ENCODE measurements at places on chromosomes 1 and 21. TPM values are rescaled to one million over a fixed set of nuclear protein-coding genes. Genes with fewer than 3 reads are reported as not detected.

DNA sequence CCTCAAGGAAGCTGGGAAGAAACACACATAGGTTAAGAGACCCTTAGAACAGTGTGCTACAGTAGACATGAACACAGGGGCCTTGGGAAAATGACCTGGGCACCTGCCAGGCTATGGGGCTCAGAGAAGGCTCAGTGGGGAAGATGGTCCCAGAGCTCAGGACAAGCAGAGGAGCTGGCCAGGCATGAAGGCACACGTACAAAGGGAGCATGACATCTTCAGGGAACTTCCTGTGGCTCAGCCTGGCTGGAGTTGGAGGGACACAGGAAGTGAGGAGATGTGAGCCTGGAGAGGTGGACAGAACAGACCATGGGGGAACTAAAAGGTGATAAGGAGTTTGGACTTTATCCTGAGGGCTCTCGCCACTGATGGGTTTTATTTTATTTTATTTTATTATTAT is 3.8 kb upstream of the SLC50A1 start:
- no peak overlapping the region for H3K4me3 ChIP-seq
- H3K27me3 ChIP-seq = peaks cover 21% of the 10 kb centered on the region
- peaks cover 3% of the 10 kb centered on the region for H3K36me3 ChIP-seq
- H3K4me1 ChIP-seq = peaks cover 48% of the 10 kb centered on the region
- peak overlapping the region; percentile 25 for H3K27ac ChIP-seq

DNA sequence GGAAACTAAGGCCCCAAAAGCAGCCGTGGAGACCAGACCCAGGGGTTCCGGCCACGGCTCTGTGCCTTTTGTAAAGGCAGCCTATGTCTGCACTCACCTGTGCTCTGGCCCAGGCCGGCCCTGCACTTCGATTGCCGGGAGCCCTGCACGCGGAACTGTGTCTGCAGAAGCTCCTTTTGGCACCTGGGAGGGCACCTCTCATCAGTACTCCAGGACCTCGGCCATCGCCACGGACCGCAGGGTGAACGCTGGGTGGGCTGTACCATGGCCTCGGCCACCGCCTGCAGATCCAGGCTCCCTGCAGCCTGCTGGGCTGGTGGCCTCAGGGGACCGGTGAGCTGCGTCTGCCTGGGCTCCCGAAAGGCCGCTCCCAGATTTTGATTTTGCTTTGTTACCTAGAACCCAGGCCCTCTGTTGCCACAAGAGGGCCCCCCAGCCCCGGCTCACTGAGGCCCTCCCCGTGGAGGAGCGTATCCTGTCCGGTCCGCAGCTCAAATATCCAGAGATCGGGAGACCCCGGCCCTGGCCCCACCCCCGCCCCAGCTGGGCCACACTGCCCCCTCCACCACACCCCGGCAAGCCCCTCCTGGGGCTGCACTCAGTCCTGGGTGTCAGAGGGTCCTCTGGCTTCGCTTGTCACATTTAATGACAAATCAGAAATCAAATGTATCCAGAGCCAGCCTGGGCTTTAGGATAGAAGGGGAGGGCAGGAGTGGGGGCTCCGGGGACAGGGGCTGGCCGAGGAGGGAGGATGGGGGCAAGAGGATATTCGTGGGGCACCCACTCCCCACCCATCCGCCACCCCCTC is 60.2 kb upstream of the PDE9A start:
- peaks cover 2% of the 10 kb centered on the region for H3K27me3 ChIP-seq
- H3K27ac ChIP-seq = no peak overlapping the region
- peaks cover 21% of the 10 kb centered on the region for H3K4me1 ChIP-seq
- no peak overlapping the region for H3K4me3 ChIP-seq

FMOD gene
- not detected for total RNA-seq

PADI4 gene
- 0.17 TPM for total RNA-seq

CD247 gene
- total RNA-seq = 261 TPM

CD1B gene
- total RNA-seq = not detected

Measured in activated CD4-positive, alpha-beta T cell treated with anti-CD3 and anti-CD28 coated beads, Interleukin-2, amount 10 ng/mL, durations not matched to agents 7 days and 5 days (primary cell).